ENCODE measurements at places on chromosomes 7 and 10.

DNA sequence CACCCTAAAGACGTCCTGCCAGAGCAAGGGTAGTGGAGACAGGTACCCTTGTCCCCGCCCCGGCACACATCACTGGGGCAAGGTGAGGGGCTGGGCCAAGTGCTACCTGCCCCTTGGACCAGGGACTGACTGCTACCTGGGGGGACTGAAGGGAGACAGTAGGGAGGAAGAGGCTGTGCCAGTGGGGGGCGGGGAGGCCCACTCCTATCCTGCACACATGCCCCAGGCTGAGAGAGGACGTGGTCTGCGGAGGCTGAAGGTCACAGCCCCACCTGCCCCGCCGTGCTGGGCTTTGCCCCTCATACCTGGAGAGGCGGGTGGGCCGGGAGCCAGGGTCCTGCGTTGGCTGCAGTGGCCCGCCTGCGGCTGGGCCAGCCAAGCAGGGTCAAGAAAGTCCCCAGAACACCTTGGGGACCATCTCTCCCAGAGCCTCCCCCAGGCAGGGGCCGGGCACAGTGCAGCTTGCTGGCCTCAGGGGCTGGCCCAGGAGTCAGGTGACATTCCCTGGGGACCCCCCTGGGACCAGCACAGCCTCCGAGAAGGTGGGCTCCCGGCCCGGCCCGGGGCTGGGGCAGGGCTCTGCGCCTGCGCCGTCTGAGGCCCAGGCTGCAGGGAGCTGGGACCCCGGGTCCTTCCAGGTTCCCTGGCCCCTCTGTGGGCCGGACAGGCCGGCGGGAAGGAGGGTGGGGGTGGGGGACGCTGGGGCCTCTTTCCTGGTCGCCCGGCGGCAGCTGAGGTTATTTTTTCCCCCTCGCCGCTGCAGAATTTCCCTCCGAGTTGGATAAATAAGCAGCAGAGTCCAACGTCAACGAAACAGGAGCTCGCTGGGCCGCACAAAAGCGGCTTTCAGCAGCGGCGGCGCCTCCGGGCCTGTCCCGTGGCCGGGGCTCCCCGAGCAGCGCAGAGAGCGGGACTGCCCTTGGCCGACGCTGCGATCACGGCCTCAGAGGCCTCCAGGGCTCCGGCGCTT, 9.8 kb upstream of the FZD9 start:
- no peak for DNase-seq

GRCh38 chr10:24307696-24308485, 99.0 kb downstream of the KIAA1217 start:
- peak; percentile 75 for DNase-seq

DNA sequence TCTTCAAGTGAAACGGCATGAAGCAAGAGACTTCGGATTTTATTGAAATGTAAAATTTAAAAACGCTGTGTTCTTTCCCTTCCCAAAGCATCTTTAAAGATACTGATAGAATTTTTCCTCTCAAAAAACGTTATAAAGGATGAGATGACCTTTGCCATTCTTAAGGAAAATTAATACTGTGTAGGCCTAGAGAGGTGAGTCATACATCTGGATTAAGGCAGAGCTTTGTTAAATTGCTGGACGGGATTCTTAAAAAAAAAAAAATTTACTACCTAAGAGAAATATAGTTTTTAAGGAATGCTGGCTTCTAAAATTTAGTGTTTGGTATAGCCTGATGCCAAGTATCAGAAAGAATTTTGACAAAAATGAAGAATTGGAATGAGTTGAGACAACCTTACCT, 6.3 kb upstream of the HBP1 start:
- DNase-seq, result no peak

DNA sequence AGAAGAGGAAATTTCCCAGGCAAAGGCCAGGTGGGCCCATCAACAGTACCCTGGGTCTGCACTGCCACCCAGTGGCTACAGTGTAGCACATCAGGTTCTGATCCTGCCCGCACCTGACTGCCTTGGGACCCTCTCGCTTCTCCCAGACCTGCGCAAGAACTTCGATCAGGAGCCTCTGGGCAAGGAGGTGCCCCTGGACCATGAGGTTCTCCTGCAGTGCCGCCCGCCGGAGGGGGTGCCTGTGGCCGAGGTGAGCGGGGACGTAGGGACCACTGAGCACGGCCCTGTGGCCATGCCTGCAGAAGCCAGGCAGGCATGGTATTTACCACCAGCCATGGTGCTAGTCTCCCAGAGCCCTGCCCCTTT, 33.9 kb upstream of the SLC29A3 start:
- no peak for DNase-seq

DNA sequence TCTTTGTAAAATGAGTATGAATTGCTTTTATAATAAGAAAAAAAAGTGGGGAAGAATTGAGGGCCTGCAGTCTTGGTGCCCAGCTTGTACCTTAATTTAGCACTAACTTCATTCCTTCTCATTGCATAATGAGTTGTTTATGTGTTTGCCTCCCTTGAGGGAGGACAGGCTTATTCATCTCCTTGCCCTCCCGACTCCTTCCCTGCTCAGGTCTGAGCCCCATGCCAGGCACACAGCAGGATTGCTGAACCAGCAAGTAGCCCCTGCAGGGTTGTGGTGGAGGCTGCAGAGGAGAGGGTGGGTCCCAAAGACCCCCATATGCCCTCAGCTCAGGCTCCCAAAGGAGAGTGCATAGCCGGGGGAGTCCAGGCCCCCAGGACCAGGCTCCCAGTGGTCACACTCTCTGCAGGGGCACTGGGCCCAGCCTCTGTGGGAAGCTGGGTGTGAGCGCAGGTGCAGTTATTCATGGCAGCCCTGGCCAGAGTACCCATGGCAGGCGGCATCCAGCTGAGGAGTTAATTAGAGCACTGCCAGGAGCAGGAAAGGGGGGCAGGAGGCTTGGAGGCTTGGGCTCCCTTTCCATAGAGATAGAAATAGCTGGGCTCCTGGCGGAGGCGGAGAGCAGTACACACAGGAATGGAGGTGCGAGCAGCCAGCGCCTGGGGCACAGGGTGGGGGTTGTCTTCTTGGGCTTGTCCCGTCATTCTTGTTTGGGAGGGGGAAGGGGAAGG, 28.2 kb upstream of the GOLGA7B start:
- DNase-seq, result no peak

DNA sequence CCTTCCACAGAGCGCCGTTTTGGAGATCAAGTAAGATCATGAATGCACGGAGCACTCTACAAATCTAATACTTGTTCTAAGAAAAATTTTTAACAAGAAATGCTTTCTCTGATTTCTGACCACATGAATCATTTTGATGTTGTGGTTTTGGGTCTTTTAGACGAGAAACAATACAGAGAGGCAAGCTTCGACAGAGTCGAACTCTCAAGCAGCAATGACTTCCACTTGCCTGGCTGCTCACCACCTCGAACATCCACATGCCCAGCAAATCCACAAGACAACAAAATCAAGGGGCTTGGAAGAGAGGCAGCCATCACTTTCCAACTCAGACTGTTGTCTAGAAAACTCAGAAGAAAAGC, 69.4 kb upstream of the GSDME start:
- DNase-seq, result no peak

- no peak for DNase-seq
Measured at GRCh38 chr10:810351-810846, 120.9 kb upstream of the DIP2C start.

DNA sequence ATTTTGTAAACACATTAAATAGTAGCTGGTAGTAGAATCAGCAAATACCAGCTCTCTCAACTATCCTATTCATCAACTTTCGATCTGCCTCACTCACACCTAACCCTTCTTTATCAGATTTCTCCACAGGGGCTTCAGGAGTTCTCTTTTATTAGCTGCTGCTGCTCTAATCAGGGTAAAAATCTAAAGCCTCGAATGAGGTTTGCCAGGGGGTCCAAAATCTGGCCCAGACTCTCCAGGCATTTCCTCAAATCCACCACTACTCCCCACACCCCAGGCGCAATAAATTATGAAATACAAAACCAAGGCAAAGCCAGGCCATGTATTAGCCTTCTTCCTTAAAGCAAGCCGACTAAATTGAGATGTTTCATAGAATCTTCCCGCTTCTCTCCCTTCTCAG, 2.3 kb downstream of the RNF216 start:
- DNase-seq, result no peak

- DNase-seq, result no peak
Measured at GRCh38 chr7:15446722-15447121, 115.1 kb downstream of the AGMO start.

DNA sequence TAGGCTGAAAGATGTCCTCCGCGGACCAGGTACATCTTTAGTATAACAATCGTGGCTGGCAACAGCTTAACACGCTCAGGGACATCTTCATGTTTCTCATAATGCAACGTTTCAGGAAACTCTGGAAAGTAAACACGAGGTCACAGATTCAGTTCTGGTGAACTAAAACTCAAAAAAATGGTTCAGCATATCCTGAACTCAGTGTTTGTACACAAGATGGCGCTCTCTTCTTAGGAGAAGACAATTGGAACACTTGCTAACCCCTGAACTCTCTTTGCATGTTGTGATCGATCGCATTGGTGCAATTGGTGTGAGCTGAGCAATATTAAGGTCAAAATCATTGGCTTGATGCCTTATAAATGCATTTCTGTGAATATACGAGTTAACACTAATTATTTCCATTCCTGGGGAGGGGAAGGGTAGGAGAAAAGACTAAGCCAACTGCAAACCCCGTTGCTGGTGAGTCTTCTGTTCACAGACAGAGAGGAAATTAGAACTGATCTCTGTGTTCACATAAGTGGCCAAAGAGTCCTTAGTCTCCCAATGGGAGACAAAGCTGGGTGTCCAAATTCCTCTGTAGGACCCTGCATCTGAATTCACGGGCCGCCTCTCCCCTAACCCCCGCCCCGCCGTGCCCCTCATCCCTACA, 52.6 kb upstream of the FAM180A start:
- peak; percentile 60 for DNase-seq

- no peak for DNase-seq
Measured at GRCh38 chr7:126202177-126202576, 1050.6 kb downstream of the GRM8 start.

GRCh38 chr7:155680864-155681263, 36.4 kb downstream of the RBM33 start:
- no peak for DNase-seq

DNA sequence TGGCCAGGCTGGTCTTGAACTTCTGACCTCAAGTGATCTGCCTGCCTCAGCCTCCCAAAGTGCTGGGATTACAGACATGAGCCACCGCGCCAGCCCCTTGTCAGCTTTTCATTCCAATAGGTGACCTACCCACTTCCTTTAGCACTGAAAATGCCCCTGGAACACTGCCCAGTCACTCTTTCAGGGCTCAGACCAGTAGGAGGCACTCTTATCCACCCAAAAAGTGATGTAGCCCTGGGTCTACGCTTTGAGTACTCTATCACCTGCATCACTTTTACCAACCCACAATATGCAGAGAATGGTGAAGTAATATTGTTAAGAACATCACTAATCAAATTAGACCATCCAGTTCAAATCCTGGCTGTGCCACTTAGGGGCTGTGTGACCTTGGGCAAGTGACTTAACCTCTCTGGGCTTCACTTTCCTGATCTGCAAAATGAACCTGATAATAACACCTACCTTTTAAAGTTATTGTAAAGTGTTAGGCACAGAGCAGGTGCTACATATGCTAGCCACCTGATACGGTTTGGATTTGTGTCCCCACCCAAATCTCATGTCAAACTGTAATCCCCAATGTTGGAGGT, 5.2 kb downstream of the CALN1 start:
- no peak for DNase-seq
